Epithelial cell of proximal tubule (primary cell): ENCODE measurements at places on chromosomes 1 and 21.

GRCh38 chr1:107140703-107141490 is at the start of gene NTNG1:
Gene NTNG1 (plus strand): TSS chr1:107141039.
- no peak for DNase-seq

GRCh38 chr21:17607684-17608083 is 5.0 kb downstream of the BTG3 start:
- DNase-seq: no peak

- DNase-seq: no peak
Measured at GRCh38 chr1:230773396-230774033, 26.3 kb downstream of the CAPN9 start.

GRCh38 chr1:193543259-193543658 is 356.8 kb upstream of the B3GALT2 start:
- no peak for DNase-seq

DNA sequence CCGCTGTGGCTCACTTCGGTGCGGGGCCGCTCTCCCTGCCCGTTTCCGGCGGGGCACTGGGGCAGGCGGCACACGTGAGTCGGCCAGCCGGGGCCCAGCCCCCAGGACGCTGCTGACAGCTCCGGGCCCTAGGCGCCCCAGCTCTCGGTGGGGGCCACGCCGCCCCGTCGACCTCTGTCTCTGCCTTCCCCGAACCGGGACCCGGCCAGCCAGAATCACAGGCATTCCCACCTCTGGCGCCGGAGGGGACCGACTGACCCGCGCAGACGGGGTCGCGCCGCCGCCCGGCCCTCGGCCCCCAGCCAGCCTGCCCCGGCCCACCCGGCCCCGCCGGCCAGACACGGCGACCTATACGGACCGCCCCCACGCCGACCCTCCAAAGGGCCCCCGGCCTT is 755 bp downstream of the SCMH1 start:
- DNase-seq: no peak

- DNase-seq: no peak
Measured at GRCh38 chr1:242522996-242523718, 1.3 kb downstream of the PLD5 start.

DNA sequence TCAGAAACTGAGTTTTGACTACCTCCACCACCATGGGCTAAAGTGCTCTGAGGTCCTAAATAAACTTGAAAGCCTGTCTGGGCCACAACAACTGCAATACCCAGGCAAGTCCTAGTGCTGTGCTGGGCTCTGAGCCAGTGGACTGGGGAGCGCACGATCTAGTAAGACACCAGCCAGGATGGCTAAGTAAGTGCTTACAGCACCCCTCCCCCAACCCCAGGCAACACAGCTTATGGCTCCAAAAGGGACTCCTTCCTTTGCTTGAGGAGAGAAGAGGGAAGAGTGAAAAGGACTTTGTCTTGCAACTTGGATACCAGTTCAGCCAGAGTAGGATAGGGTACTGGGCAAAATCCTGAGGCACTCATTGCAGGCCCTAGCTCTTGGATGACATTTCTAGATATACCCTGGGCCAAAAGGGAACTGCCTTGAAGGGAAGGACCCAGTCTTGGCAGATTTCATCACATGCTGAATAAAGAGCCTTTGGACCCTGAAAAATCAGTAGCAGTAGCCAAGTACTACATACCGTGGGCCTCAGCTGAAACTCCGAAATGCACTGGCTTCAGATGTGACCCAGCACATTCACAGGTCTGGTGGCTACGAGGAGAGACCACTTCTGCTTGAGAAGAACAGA is 1.6 kb downstream of the C1orf105 start:
- DNase-seq: no peak

GRCh38 chr1:29415156-29415830 is 179.0 kb downstream of the PTPRU start:
- no peak for DNase-seq

- no peak for DNase-seq
Measured at GRCh38 chr1:240508950-240509349, 103.0 kb downstream of the GREM2 start.

GRCh38 chr1:196734460-196734859 is 40.2 kb upstream of the CFHR3 start:
- no peak for DNase-seq

DNA sequence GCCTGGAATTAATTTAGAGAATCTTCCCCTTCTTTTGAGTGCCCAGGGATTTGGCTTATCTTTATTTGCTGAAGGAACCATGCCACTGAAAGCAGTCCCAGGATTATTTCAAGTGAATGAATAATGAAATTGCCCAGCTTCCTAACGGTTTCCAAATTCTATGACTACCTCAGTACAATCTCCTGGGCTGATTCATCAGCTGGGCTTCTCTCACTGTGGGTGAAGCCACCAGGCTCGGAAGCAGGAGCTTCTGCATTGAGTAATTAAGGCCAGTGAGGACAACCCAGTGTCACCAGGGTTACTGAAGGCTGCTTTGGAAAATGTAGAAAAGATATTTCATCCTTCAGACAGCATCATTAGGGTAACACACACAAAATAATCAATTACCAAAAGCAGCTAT is 169.8 kb downstream of the DAB1 start:
- peak; percentile 22 for DNase-seq

DNA sequence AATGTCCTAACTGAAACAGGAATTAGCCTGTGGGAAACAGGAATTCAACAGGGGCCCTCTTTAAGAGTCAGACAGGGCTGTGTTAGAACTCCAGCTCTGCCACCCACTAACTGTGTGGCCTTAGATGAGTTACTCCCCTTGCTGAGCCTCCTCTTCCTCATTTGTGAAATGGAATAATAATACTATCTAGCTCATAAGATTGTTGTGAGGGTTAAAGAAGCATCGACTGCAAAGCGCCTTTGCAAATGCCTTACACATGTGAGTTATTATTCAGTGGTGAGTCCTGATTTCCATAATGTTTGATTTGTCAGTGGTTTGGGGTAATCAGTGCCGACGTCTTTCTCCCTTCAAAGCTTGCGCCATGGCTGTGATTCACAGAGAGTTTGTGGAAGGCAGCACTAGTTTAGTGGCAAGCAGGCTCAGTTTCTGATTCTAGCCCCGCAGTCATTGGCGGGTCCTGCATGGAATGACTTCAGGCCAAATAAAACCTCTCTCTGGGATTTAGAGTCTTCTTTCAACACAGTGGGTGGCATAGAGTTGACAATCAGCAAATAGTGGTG is 388.5 kb downstream of the PLPP3 start:
- DNase-seq: no peak

DNA sequence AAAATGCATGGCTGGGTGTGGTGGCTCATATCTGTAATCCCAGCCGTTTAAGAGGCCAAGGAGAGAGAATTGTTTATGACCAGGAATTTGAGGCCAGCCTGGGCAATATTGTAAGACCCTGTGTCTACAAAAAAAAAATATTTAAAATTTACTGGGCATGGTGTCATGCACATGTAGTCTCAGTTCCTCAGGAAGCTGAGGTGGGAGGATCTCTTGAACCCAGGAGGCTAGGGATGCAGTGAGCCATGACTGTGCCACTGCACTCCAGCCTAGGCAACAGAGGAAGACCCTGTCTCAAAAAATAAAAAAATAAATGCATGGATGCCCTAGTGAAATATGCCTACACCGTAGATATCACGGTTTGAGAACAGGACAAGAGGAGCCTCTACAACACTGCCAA is 1331.2 kb upstream of the B3GALT2 start:
- DNase-seq: no peak

- no peak for DNase-seq
Measured at GRCh38 chr1:100892554-100892953, 2.1 kb downstream of the EXTL2 start.

DNA sequence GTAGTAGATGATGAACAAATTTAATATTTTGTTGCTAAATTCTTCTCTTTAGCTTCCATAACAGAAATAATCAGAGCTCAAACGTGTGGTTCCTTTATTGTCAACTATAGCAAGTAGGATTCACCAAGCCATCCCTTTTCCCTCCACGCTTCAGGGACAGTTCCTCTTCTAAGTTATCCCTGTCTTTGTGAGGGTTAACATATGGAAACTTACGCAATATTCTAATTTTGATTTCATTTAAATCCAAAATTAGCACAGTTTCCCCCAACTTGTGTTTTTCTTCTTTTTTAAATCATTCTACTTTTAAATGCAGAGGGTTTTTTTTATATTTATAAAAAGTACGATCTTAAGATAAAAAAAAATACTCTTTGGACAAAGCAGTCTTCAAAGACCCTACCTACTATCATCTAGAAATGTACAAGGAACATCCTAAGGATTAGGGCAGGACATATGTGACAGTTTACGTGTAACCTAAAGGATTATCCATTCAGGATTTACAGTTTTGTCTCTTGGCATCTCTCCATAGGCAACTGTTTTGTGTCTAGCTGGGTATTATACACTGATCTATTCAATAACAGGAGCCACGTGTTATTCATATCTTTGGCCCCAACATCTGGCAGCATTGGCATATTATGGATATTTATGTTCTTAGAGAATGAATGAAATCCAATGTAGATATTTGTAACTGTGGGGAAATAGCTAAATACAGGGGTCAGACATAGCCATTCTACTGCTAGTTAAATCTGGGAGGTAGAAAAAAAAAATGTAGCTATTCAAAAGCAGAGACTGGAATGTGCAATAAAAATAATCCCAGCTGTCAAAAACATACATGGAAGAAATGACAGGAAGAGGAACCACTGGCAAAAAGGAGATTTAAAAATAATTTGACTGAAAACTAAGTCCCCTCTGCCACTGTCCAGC is 272.9 kb downstream of the NEGR1 start:
- DNase-seq: no peak

GRCh38 chr1:246800756-246801155 is 76.5 kb downstream of the SCCPDH start:
- DNase-seq: no peak

- DNase-seq: peak; percentile 92
Measured at GRCh38 chr1:117077267-117077666, 17.1 kb downstream of the TTF2 start.

DNA sequence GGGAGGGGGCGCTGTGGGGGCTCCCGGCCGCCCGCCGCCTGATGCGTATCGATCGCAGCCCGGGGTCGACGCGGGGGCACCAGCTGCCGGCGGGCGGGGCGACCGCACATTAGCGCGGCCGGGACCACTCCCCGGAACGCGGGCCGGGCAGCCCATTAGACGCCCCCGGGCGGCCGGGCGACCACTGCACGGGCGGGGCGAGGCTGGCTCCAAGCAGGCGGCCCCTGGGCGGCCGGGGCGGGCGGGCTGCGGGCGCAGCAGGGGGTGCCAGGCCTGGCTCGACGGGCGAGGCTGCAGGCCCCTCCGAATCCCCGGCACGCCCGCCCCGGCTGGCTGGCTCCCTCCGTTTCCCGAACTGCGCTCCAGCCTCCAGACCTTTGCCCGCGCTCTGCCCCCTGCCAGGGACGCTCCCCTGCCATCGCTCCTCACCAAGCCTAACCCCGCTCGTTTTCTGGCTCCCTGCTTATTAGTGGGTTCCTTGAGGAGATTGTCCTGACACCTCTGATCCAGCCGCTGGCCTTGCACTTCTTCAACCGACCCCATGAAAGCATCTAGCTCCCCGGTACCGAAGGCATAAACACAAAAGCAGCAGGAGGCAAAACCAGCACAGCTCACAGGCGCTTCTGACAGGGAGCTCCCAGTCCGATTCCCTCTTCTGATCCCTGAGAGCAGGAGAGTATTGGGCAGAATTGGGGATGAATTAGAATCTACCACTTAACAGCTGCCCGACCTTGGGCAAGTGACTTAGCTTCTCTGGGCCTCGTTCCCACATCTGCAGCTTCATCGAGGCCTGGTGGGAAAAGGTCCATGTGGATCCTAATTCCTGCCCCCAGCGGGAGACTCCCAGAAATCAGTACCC is 92.6 kb upstream of the CASZ1 start:
- DNase-seq: no peak

DNA sequence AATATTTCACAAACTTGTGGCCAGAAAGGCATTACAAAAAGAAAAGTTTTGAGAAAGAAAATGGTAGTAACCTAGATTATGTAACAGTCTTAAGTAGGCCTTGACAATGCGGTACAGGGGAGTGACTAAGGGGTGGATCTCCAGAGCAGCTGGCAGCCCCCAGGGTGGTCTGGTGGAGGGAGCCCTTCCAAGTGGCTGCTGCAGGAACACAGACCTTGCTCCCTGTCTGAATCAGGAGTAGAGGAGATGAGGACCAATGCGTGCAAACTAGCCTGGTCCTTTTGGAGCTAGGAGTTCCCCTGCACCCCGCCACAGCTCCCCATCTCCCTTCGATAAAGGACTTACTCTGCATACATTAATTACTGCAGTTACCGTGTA is 189.0 kb downstream of the NFIA start:
- DNase-seq: no peak

GRCh38 chr1:68131261-68131660 is 80.8 kb upstream of the DIRAS3 start:
- DNase-seq: no peak

DNA sequence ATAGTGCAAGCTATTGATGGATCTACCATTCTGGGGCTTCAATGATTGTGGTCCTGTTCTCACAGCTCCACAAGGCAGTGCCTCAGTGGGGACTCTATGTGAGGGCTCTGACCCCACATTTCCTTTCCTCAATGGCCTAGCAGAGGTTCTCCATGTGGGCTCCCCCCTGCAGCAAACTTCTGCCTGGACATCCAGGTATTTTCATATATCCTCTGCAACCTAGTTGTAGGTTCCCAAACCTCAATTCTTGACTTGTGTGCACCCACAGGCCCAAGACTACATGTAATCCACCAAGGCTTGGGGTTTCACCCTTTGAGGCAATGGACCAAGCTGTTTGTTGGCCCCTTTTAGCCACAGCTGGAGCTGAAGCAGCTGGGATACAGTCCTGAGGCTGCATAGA is 35.9 kb upstream of the CFHR3 start:
- DNase-seq: no peak

DNA sequence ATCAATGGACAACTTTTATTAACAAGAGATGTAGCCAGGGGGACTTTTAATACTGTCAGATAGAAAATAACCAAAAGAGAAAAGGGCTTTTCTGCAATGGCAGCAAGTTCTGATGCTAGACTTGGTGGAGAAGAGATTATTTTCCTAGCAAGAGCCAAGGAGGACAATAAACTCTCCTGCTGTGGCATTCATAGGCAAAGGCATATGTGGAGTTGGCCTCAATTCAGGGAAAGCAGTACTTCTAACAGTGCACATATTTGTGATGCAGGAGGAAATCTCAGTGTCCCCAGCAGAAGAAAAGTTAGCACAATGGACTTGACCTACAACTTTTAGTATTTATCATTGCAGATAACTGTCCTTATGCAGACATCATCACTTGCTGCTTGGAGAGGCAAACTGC is 75.1 kb upstream of the GRIK1 start:
- DNase-seq: no peak

DNA sequence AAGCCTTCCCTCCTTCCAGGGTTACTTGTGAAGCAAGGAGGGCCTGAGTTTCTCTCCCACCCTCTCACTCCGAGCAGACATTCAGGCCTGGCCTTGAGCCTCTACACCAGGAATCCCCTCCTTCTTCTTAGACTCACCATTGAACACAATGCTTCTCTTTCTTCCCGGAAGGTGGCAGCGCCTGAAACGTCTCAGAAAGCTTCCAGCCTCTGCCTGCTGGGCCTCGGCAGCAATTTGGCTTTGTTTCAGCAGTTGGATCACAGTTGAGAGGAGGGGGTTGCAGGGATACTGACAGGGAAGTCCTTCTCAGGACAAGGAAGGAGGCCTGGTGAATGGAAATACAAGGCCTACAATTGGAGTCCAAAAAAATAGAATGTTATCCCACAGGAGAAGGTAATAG is 6.3 kb downstream of the CLDN8 start:
- DNase-seq: no peak
